CD8-positive, alpha-beta memory T cell (primary cell): ENCODE measurements at places on chromosomes 3 and 15. TPM values are rescaled to one million over a fixed set of nuclear protein-coding genes. Genes with fewer than 3 reads are reported as not detected.

Gene C3orf22
- not detected for total RNA-seq

Gene LYZL4
- total RNA-seq = not detected

Gene SYNPR
- total RNA-seq = not detected

DNA sequence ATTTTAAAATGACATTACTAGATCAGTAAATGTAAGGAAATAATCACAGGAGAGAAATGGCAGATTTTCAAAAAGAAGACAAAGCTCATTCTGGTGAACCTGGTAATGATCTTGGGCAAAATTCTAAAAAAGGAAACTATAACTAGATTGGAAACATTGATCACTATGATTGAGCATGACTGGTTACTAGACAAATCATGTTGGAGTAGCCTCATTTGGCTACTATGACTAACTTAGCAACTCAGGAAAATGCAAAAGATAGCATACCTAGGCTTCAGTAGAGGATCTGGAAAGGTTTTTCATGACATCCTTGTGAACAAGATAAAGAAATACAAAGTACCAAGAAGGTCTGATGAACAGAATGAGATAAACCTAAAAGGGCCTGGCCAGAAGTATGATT is 7.6 kb upstream of the TMF1 start:
- no peak for DNase-seq
- peaks cover 44% of the 10 kb centered on the region for H3K4me1 ChIP-seq
- H3K27ac ChIP-seq = no peak overlapping the region
- H3K4me3 ChIP-seq = no peak overlapping the region
- peaks cover 30% of the 10 kb centered on the region for H3K36me3 ChIP-seq

DNA sequence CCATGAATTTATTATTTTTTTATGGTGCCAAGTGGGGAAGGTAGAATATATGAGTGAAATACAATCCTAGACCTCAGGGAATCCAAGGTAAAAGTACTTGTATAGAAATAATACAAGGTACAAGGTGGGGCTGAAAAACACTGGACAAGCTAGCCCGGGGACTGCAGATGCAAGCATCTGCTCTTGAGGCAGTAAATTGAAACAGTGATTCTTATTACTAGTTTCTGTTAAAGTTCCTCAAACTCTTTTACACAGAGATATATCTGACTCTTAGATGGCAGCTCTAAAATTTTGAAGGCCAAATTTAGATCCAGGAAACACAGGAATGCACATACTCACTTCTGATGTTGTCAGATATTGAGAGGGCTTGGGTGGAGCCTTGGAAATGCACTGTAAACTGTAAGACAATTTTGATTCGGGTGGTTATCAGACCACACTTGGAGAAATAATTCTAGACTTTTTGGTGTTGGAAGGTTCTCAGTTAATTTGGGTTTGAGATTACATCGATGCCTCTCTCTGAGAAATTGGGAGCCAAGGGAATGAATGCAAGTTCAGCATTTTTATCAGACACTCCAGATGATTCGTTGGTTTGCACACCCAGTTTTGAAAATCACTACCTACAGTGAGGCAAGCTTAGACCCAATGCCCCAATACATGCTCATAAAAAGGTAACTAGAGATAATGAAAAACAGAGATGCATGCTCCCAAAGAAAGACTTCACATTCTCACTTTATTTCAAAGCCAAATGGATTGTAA is 7.3 kb downstream of the TP63 start:
- no peak overlapping the region for H3K27ac ChIP-seq
- no peaks in the 10 kb centered on the region for H3K27me3 ChIP-seq
- H3K4me1 ChIP-seq = no peaks in the 10 kb centered on the region
- no peaks in the 10 kb centered on the region for H3K36me3 ChIP-seq
